ENCODE measurements at places on chromosomes 5 and 9.

- DNase-seq, result no peak
These were observed 26.3 kb downstream of the SLC31A1 start for GRCh38 chr9:113247640-113248039.

DNA sequence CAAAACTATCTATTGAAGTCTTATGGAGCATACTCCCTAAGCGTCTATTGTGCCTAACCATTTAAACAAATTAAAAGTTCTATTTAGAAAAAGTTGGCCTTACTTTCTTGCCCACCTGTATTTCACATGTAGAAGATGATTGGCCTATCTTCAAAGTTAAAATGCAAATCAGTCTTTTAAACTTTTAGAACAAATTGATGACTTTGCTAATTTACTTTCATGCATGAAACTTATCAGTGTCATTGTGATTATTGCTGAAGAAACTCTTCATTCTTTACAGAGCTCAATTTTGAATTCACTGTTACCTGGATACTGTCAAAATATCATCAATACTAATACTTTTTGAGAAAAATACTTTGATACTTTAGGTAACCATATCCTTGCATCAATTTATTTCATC, 216.1 kb downstream of the COX7C start:
- no peak for DNase-seq

- no peak for DNase-seq
These were observed 122.7 kb downstream of the ST8SIA4 start for GRCh38 chr5:100780376-100780870.

GRCh38 chr5:164573397-164573796, 1068.0 kb downstream of the MAT2B start:
- DNase-seq, result no peak

- peak; percentile 76 for DNase-seq
These were observed 7.8 kb downstream of the EXOSC2 start for GRCh38 chr9:130701059-130702022.

DNA sequence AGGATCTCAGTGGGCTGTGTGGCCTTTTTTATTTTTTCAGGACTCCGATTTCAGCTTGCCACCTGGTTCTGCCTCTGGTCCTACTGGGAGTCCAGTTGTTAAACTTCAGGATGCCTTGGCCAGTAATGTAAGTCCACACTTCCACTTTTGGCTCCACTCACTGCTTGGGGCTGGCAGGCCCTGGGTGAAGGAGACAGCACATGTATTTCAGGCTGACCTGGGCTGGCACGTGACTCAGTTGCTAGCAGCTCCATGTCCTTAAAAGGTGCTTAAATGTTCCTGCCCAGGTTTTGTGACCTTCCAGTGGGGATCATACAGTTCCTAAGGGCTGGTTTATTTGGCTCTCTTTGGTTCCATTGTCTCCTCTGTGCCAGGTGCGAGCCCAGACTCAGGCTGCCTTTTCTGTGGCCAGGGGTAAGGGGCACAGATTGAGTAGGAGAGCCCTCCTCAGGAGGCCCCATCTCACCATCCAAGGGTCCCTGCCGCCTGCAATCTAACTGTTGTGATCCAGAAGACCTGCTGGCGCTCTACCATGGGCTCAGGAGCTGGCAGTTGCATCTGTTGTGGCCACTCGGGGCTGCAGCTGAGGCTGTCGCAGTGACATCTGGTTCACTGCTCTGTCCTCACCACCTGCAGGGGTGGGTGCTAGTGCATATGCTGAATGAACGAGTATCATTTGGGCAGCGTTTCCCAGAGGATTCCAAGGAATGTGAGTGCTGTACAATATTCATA, 19.2 kb upstream of the POMT1 start:
- DNase-seq, result no peak

DNA sequence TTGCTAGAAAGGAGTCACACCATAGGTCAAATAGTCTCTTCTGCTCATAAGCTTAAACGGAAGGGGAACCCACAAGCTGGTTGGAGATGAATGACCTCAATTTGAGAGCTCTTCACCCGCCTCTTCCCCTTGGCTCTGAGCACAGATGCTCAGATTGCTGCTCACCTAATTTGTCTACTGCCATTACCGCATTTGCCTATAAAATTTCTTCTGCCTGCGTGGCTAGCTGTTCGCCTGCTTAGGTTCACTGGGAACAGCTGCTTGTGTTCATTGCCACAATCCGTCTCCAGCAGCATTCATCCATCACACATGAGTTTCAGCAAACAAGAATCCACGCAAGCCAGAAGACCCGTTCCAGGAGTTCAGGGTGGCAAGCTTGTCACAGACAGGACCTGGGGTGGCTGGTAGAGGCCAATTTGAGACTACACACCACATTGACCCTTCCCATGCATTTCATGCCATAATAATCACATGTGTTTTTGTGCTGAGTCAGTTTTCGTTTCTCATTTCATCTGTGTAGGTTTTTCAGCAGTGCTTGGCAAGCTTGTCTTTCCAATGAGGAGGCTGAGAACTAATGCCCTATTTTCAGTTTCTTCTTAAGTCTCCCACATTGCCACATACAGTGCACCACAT, 50.2 kb upstream of the DNAH5 start:
- no peak for DNase-seq

GRCh38 chr5:157665467-157666070, 5.8 kb upstream of the C5orf52 start:
- no peak for DNase-seq

- DNase-seq, result no peak
These were observed 54.1 kb downstream of the DAPK1 start for GRCh38 chr9:87551772-87552217.

DNA sequence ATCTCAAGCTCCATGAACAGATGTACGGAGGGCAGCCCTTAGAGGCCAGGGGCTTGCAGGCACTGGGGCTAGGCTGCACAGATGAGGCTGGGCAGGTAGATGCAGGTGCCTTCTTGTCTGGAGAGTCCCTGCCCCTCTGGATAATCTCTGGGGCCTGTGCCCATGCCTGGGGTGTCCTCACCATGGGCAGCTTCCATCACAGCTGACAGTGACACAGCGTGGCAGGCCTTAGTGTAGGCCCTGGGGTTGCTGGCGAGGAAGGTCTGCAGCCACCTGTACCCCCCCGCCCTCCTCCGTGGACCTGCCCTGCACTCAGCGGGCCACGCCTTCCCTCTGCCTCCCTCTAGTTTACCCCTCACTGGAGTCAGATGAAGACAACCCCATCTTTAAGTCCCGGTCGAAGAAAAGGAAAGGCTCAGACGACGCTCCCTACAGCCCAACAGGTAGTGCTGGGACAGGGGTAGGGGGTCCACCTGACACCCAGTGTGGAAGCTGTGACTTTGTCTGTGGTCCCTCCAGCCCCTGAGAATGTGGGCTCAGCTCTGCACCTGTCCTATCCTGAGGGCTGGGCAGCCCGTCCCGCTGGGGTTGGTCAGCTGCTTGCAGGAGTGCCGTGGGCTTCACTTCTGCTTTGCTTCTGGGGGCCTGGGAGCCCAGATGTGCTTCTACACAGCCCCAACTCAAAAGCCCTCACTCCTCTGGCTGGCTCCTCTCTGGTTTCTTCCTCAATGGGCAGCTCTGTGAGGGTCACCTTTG, 98.4 kb downstream of the PHF2 start:
- no peak for DNase-seq

- no peak for DNase-seq
These were observed 206.0 kb downstream of the NFIB start for GRCh38 chr9:14107977-14108376.

DNA sequence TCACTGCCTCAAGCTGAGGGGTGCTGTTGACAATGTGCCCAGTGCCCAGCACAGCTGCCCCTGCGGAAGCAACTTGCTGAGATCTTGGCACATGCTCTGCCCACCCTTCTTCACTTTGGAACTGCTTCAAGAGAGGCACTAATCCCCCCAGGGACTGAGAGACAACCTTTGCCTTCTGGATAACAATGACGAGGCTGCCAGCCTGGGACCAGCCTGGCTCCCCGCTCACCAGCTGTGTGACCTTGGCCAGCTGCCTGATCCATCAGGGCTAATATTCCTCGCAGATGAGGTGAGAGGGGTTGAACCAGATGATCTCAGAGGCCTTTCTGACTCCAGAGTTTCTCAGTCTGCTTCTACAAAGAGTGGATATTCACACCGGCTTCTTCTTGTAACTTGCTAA, 81.0 kb downstream of the SHB start:
- no peak for DNase-seq

DNA sequence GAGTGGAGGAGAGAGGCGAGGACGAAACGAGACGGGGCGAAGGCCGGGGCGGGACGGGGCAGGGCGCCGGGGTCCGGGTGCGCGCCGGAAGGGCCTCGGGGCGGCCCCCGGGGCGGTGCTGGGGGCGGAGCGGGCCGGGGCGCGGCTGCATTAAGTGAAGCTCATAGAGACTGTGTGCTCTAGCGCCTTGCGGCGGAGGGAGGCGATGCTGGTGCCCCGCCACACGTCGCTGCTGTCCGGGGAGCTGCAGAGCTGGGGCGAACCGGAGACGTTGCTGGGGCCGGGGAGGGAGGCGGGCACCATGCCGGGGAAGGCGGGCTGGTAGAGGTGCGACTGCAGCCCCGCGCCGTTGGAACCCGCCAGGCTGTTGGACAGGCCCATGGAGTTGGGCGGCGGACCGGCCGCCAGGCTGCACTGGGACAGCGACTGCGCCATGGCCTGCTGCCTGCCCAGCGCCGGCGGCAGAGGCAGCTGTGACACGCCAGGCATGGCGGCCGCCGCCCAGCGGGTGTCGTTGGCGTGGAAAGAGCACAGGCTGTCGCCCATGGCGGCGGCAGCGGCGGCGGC, 8.3 kb downstream of the OTP start:
- DNase-seq, result no peak

GRCh38 chr5:143985832-143986515, 174.0 kb downstream of the HMHB1 start:
- no peak for DNase-seq

- no peak for DNase-seq
These were observed 34.2 kb downstream of the TARS1 start for GRCh38 chr5:33474931-33475499.

DNA sequence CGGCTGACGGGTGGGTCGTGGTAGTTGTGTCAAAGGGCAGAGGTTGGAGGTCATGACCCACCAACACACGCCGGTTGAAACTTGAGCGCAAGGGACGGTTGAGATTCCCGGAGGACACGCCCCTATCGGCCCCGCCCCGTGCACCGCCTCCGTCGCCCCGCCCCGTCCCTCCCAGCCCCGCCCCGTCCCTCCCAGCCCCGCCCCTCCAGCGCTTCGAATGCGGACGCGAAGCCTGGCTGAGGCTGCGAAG, 226 bp upstream of the RANBP17 start:
- DNase-seq, result no peak

DNA sequence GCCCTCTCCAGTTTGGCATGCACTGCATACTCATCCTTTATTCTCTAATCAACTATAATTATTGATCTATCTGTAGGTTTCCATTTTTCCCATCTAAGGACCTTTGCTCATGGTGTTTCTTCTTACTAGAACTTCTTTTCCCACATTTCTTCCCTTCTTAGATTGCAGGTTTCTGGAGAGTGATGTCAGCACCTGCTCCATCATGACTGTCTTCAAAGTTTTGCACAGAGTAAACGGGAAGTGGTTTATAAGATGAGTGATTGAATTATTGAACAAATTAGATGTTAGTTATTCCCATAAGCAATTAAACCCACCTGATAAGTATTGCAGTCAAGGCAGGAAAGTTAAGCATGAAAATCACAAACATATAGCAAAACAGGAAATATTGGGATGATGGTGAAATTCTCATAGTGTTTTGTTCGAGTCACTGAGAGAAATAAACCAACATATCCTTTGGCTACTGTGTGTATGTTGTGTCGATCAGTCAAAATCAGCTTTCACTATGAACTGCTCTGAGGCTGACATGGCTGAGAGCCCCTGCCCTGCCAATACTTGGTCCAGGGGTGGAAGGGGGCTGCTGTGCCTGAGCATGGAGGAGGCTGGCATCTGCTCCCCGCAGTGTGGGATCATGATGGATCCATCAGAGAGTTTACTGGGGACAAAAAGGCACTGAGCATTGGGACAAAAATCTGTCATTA, 45.5 kb upstream of the S1PR3 start:
- no peak for DNase-seq

GRCh38 chr9:80615964-80616363, 1044.2 kb downstream of the TLE4 start:
- no peak for DNase-seq

GRCh38 chr5:178450121-178451028, 139.8 kb downstream of the COL23A1 start:
- no peak for DNase-seq

DNA sequence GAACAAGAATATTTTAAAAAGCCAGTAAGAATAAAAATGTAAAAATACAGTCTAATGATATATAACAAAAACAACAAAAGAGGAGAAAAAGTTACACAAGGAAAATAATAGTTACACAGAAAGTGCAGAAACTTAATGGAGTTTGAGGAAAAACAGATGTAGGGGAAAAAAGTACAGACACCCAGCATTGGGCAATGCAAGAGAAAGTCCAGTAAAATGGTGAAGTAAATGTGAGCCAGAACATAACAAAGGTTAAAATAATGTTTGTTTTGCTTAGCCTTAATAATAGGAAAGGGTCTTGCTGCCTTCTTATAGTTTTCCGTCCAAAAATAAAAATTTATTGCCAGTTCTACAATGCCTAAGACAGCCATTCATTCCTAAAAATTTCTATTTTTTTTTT, 364.2 kb downstream of the NNT start:
- DNase-seq, result no peak

DNA sequence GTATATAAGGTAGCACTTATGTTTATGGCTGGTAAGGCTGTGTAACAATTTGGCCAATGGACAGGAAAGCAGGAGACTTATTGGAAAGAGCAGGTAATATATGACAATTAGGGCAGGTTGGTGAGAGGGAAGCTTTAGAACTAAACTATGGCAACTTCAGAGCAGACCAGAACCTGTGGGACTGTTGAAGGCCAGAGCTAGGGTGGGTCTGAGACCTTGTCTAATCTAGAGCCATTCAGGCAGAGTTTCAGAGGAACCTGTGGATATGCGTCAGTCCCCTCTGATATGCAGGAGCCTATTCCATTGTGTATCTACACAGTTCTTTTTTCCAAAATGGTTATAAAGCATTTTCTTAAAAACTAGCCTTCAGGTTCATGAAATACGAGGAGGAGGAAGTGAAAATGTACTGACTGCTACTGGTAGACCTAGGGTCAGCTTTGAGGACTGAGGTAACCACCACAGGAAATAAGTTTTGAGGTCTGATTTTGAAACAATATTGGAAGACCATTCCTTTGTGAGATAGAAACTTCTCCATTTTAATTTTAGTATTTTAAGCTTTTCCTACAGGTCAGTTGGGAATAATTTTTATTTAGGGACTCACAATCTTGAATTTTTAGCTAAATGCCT, 37.6 kb downstream of the ELL2 start:
- no peak for DNase-seq

- no peak for DNase-seq
These were observed 27.1 kb upstream of the MTMR12 start for GRCh38 chr5:32339878-32340277.

DNA sequence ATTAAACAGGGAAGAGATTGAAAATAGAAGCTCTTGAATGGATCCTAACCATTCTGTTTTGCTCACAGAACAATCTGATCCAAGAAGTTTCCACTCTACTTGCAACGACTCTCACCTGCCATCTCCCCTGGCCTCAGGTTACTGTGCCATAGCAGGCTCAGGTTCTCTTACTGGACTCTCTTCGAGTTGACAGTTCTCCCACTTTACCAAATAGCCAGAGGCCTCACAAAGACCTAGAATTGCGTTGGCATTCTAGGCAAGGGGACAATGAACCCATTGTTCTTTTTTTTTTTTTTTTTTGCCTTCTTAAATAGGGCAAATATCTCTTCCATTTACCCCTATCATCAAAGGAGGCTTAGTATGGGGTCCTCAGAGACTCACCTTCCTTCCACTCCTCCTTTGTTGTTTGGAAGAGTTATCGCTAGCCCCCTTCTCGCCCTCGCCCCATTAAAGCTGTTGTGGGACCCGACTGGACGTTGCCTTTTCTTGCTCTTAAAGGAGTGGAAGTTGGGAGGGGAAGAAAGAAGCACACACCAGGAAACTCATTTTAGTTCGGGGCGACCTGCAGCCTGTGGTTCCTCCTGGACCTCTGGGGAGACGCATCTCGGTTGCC, 688 bp upstream of the PLPPR1 start:
- DNase-seq, result no peak
